ENCODE measurements at places on chromosomes 4 and X. TPM values are rescaled to one million over a fixed set of nuclear protein-coding genes. Genes with fewer than 3 reads are reported as not detected.

GRCh38 chrX:39633293-39633692 is 464.5 kb downstream of the BCOR start:
- DNase-seq, result no peak

GRCh38 chrX:154775419-154776349 is 13.0 kb downstream of the DKC1 start:
- no peak for DNase-seq

DNA sequence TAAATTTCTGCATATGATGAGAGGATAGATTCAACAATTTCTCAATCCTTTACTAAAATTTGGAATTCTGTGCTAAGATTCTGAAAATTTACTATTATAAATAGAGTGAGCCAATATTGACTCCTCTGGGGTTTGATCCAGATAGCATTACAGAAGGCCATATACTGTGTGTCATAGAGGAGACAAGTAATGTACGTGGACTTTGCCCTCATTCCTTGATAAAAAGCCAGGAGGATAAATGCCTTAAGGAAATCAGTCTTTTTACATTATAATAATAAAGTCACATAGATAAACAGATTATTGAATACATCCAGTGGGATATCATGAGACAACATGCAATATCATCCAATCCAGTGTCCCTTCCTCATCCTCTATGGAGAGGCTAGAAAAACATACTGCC is 188.0 kb upstream of the HDX start:
- DNase-seq, result no peak

GRCh38 chr4:21092531-21092930 is 392.3 kb downstream of the PACRGL start:
- DNase-seq, result no peak

Gene TBC1D9
- total RNA-seq, result 0.11 TPM

Gene GAGE1
- not detected for total RNA-seq
